Stimulated activated CD8-positive, alpha-beta memory T cell treated with anti-CD3 and anti-CD28 coated beads, Interleukin-15, amount 100 ng/mL, for 24 hours (primary cell): ENCODE measurements at places on chromosomes 2 and 18.

- no peak for DNase-seq
These were observed 85.3 kb downstream of the ZNF407 start for GRCh38 chr18:74682991-74683297.

GRCh38 chr18:67726882-67727281 is 210.4 kb upstream of the DSEL start:
- DNase-seq = no peak

DNA sequence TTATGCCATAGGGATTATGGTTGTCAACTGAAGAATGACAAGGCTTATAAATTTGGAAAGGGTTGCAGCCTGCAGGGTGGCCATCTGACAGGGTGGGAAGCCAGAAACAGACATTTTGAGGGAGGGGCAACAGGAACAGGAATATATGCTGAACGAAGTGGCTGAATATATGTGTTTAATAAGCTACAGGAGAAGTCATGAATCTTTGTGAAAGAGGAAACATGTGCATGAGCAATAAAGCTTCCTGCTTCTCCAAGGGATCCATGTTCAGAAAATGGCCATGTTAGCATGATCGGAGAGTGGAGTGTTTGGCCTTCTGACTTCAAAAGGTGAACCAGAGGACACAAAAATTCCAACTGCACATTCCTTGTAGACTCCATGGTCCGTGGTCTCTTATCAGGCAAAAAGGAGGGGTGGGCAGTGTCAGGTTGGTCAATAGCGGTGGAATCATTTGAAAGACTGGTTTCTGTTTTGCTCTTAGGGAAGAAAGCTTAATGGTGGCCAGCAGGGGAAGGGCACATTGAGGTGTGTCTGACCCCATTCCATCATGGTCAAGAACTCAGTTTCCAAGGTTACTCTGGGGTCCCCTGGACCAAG is 144.1 kb downstream of the SOCS6 start:
- no peak for DNase-seq

GRCh38 chr2:236706288-236706687 is 136.7 kb downstream of the ACKR3 start:
- no peak for DNase-seq

DNA sequence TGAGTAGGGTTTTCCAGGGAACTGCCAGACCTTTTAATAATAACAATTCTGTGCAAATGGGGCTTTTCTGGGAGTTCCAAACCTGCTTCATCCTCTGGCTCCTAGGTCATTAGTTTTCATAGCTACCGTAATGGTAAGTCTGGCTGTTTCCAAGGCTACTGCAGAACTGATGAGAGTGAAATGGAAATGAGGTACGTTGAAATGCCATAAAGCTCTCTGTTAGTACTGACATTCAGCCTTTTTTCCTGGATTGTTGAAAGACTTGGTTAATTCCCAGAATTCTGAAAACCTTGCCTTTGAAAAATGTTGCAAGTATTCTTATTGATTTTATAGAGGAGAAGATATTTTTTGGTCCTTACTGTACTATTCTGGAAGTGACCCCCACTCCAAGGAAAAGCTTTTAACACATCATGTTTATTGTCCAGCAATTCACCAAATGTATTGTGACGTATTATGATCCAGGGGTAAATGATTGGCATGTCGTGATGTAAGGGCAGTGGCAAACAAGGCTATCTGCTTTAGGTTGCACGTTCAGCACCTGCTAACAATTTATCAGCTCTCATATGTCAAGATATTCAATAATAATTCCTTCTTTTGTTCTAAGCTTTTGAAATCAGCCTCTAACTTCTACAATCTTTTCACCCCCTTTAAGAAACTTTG is 767.0 kb upstream of the RAB6C start:
- DNase-seq = no peak
